Stimulated activated CD4-positive, alpha-beta T cell treated with anti-CD3 and anti-CD28 coated beads, Interleukin-4, amount 100 ng/mL, for 1 hour (primary cell): ENCODE measurements at places on chromosomes 13 and 19.

- no peak for DNase-seq
Observed at GRCh38 chr13:114018461-114019055, 44.7 kb upstream of the C13orf46 start.

- no peak for DNase-seq
Observed at GRCh38 chr19:42120276-42120980, 11.8 kb downstream of the POU2F2 start.

DNA sequence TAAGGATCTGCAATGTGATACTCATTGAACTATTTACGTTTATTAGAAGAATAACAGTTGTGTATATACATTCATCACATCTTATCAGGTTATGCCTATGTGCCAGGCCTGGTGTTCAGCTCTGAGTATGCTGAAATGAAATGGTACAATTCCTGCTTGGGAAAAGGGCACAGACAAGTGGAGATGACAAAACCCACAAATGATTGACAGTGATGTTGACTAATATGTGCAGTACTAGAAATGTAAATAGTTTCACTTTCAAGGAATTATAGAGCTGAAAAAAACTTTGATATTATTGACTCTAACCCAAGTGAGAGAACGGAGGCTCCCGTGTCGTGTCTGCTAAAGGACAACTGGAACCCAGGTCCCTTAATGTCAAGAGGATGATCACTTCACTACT, 386.8 kb upstream of the DACH1 start:
- DNase-seq: no peak

DNA sequence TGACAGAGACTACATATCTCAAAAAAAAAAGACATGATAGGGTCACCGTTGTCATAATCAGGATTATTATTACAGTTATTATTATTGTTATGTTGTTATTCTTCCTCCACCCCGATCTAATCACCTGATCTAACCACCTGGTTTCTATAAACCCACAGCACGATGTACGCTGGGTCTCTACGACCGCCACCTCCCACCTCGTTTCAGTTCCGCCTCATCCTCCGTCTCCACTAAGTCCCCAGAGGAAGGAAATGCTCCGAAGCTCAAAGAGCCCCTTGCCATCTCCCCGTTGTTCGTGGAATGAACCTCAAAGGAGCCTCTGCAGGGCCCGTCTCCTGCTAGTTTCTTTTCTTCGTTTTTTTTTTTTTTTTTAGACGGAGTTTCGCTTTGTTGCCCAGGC, 15.9 kb upstream of the MEIS3 start:
- DNase-seq: no peak

DNA sequence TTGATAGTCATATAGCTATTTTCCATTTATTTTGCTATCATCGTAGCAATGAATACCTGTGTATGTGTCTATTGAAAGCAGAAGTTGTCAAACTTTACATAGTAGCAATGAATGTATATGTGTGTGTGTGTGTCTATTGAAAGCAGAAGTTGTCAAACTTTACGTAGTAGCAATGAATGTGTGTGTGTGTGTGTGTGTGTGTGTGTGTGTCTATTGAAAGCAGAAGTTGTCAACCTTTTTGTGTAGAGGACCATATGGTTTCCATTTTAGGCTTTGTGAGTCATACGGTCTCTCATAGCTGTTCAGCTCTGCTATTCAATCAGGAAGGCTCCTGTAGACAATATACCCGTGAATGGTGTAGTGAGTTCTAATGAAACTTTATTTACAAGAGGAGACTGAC, 20.8 kb downstream of the NLRP4 start:
- no peak for DNase-seq

DNA sequence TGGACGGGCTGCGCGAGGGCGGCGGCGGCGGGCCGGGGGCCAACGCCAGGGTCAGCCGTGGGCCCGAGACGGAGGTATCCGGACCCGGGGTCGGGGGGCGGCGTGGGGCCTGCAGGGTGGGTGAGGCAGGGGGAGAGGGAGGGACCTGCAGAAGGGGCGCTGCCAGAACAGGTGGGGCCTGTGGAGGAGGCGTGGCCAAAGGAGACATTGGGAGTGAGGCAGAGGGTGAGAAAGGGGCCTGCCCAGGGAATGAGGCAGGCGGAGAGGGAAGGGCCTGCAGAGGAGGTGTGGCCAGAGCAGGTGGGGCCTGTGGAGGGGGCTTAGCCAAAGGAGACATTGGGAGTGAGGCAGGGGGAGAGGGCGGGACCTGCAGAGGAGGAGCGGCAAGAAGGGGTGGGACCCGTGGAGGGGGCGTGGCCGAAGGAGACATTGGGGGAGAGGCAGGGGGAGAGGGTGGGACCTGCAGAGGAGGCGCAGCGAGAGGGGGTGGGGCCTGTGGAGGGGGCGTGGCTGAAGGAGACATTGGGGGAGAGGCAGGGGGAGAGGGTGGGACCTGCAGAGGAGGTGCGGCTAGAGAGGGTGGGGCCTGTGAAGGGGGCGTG, 4.2 kb downstream of the PRR36 start:
- DNase-seq: peak; percentile 59

- DNase-seq: peak; percentile 76
Observed at GRCh38 chr19:5578097-5578846, 10.5 kb upstream of the TINCR start.

DNA sequence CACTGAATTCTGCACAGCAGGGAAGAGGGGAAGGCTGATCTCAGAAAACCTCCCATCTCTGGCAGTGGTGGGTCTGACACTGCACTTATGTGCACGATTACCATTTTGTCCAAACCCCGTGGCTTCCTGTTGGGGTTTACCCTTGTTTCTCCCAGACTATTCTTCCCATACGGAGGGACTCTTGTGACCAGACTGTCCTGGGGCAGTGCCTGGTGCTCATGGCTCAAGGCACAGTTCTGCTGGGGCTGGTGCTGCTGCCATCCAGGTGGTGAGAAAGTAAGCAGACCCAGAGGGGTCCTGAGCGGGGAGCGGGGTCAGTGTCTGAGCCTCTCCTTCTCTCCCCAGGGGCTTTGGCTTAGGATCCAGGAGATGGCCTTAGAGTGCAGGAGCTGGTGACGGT, 5.1 kb upstream of the SIGLEC9 start:
- no peak for DNase-seq

GRCh38 chr13:28671126-28671792, 12.3 kb downstream of the POMP start:
- DNase-seq: no peak

- DNase-seq: no peak
Observed at GRCh38 chr13:60642552-60642951, 245.5 kb downstream of the TDRD3 start.

DNA sequence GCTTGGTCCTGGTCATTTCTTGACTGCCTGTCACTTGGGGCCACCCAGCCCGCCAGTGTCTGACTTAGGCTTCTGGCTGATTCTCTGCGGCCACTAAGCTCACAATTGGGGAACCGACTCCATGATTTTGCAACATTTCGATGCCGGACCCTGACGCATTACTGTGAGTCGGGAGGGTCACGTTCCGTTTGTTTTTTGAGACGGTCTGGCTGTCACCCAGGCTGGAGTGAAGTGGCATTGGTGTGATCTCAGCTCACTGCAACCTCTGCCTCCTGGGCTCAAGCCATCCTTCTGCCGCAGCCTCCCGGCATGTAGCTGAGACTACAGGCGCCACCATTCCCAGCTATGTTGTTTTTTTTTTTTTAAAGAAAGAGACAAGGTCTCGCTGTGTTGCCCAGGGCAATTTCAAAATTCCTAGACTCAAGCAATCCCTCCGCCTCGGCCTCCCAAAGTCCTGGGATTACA, 3.2 kb upstream of the ADAT3 start:
- DNase-seq: no peak

GRCh38 chr19:51364200-51365106, 1.7 kb downstream of the ETFB start:
- DNase-seq: no peak

GRCh38 chr19:44687888-44688287, 11.1 kb upstream of the CEACAM16 start:
- DNase-seq: no peak

DNA sequence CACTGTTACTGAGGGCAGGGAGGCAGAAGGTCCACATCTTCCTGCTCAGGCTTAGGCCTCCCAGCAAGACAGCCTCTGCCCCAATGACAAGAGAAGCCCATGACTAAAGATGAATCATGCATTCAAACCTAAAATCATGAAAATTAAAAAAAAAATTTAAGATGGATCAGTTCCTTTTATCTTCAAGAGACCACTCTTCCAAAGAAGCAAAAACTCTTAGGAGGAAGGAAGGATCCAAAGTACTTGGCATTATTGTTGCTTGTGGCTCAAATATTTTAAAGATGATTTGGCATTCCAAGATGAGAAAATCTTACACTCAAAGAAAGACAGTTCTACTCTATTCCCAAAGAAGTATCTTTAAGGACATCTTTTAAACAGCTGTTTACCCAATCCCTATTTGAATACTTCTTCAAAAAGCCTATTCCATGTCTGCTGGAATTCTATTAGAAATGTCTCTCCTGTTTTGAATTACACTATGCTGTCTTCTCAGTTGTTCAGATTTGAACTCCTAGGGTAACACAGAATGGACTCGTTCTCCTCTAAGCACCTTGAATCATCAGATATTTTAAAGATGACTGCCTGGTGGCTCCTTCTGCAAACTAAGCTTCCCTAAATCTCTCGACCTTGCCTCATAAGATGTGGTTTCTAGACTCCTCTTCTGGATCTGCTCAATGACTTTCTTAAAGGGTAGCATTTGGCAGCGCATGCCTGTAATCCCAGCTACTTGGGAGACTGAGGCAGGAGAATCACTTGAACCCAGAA, 7.0 kb downstream of the SERP2 start:
- DNase-seq: no peak

DNA sequence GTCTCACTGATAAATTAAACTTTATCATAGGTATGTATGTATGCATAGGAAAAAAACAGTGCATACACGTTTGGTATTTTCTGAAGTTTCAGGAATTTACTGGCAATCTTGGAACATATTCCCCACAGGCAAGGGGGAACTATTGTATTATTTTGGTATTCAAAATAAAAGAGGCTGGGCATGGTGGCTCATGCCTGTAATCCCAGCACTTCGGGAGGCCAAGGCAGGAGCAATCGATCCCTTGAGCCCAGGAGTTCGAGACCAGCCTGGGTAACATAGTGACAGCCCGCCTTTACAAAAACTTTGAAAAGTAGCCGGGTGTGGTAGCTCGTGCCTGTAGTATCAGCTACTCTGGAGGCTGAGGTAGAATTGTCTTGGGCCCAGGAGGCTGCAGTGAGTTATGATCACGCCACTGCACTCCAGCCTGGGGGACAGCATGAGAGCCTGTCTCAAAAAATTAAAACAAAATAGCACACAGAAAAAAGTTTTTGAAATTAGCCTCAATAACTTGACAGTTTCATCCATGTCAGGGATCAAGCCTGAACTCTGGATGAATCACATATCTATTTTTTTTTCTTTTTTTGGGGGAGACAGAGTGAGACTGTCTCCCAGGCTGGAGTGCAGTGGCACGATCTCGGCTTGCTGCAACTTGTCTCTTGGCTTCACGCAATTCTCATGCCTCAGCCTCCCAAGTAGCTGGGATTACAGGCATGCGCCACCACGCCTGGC, 29.1 kb upstream of the HOMER3 start:
- no peak for DNase-seq

DNA sequence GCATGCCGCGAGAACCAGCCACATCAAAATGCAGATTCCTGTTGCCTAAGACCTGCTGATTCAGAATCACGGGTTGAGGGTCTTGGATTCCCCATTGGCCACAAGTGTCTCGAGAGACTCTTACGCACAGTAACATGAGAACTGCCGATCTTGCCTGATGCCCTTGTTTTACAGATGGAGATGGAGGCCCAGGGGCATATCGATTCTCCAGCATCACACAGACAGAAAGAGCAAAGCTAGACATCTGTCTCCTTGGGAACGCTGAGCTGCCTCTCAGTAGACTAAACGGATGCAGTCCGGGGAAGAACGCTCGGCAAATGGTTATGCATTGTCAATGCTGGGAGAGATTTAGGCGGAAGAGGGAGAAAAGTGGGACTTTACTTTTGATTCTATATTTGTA, 5.4 kb downstream of the NLRP12 start:
- DNase-seq: no peak

DNA sequence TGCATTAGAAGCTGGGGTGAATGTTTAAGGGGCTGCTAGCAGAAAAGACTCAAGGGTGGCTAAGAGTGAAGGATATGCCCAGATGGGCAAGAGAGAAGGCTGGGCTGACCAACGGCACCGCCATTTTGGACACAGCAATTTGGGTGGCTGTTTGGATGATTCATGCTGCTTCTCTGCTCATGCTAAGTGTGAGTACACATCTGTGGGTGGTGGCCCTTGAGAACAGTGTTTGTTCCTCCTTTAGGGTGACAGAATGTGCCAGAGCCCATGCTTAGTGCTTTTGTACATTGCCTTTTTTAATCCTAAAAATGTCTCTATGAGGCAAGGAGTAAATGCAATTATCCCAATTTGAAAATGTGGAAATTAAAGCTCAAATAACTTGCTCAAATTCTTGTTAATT, 9.8 kb downstream of the CBY2 start:
- DNase-seq: no peak

GRCh38 chr13:76029088-76029487, 393.0 kb downstream of the LMO7 start:
- no peak for DNase-seq

DNA sequence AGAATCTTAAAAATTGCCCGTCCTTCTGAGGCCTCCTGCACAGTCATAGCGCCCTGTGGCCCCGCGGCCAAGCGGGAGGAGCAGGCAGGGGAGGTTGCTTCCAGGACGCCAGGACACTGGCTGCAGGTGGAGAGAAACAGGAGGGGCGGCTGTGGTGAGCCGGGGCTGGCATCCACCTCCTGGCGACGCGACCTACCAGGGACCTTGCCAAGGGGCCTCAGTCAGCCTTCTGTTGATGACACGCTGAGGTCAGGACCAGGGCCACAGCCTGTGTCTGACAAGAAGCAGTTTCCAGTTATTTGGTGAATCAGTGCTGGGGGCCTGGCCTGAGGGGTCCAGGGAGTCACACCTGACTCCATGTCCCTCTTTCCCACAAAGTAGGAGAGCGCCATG, 13.3 kb upstream of the MKNK2 start:
- DNase-seq: no peak

- peak; percentile 48 for DNase-seq
Observed at GRCh38 chr13:50080911-50081678, 65.9 kb downstream of the KCNRG start.

GRCh38 chr13:21782736-21783135, 111.9 kb downstream of the FGF9 start:
- DNase-seq: no peak

DNA sequence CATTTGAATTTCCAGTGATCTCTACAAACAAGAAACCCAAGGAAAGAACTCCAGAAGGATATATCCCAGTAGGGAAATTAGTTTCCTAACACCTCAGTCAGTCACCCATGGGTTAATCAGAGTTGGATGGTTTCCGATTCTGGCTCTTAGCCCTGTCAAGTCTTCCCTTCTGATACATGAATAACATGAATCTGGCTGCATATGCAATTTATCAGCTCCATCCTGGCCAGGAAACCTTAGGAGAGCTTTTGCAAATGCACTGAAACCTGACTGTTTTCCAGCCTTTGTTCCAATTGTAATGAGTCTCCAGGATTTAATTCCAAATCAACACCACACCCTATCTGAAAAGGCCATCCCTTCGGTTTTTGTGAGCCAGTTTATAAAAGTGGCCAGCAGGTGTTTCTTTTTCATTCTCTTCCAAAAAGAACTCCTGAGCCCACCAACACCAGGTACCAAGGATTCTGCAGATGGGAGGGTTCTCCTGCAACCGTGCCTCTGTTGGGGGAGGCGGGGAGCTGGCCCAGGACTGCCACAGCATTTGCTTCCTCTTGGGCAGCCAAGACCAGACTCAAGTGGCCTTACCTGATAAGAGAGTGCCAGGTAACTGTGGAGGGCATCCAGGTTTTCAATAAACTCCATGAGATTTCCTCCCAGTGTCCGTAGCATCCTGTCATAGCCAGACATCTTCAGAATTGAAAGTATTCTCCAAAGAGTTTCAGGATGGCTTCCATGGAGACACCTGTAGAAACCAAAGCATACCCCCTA, 77.5 kb downstream of the C13orf42 start:
- DNase-seq: no peak
